Left ventricle myocardium inferior (tissue), 1 donor: ENCODE measurements at places on chromosomes 2 and 18.

DNA sequence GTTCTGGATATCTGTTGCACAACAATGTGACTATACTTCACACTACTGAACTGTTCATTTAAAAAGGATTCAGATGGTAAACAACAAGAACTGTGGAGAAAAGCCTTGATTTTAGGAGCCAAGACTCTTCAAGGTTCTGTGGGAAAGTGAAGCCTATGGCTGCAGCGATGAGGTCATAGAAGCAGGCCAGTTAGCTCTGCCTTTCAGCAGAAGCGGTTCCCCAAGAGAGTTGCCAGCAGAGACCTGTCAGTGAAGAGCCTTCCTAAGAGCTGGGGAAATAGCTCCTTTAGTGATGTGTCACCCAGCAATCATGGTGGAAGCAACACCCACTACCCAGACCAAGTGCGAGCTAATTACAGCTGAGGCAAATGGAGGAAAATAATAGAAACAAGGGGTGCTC is 346.5 kb upstream of the ETAA1 start:
- DNase-seq: no peak

- DNase-seq: no peak
These were observed 172.6 kb upstream of the BCL2L11 start for GRCh38 chr2:110948027-110948674.

GRCh38 chr2:172211512-172211911 is 108.8 kb upstream of the DLX2 start:
- no peak for DNase-seq

DNA sequence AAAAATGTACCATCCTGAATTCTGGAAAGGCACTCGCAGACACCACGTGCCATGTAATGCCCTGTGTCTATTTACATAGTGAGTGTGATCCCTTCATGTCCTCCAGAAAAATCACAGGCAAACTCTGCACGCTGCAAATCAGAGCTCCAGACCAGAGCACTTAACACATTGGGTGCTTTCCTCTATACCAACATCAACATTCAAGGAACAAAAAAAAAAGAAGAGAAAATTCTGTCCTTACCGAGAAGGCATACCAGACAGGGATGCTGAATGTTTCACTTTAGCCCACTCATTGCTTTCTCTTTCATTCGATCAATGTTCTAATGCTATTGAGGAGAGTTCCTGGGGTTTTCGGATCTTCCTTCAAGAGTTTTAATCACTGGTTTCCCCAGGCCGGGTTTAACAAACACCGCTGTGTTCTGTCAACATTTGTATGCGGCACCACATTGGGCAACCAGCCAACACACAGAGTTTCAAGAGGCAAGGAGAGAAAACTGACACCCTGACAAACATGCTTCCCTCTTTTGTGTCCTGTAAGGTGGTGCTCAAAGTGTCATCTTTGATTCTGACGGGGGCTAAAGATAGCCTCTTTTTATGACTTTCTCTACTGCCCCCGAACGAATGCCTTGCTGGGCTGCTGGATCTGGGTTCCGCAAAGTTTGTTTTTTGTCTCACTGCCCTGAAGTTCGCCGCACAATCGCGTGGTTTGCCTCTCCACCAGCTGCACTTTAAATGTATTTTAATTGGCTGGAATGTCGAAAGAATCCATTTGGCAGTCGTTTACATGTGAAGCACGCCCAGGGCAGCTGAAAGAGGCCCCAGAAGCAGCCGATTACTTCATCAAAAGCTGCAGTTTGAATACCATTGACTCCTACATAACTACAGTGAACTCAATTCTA is 106.4 kb upstream of the NCKAP5 start:
- peak; percentile 38 for DNase-seq

GRCh38 chr2:18149660-18150246 is 271.3 kb downstream of the KCNS3 start:
- DNase-seq: no peak

GRCh38 chr2:75456825-75457224 is 103.9 kb downstream of the EVA1A start:
- no peak for DNase-seq

- DNase-seq: no peak
These were observed 112.8 kb downstream of the ADCYAP1 start for GRCh38 chr18:1017227-1018058.

- no peak for DNase-seq
These were observed 52.8 kb upstream of the TGIF1 start for GRCh38 chr18:3397031-3397750.

DNA sequence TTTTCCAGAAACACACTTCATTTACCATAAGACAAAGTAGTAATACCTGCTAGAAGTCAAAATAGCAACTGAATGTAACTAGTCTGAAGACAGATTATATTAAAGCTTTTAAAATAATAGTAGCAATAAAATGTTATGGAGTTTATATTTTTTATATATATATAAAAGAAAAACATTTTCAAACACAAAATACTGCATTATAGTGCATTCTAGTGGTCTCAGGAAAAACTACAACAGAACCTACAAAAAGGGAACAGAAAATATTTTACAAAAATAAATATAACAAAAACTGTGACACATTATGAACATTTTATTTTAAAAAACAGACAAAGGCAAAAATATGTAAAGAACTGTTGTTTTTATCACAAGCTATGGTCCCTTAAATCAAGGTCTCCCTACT is 48.0 kb downstream of the STRN start:
- DNase-seq: no peak

- DNase-seq: no peak
These were observed 661 bp upstream of the MGAT5 start for GRCh38 chr2:134253117-134253704.

DNA sequence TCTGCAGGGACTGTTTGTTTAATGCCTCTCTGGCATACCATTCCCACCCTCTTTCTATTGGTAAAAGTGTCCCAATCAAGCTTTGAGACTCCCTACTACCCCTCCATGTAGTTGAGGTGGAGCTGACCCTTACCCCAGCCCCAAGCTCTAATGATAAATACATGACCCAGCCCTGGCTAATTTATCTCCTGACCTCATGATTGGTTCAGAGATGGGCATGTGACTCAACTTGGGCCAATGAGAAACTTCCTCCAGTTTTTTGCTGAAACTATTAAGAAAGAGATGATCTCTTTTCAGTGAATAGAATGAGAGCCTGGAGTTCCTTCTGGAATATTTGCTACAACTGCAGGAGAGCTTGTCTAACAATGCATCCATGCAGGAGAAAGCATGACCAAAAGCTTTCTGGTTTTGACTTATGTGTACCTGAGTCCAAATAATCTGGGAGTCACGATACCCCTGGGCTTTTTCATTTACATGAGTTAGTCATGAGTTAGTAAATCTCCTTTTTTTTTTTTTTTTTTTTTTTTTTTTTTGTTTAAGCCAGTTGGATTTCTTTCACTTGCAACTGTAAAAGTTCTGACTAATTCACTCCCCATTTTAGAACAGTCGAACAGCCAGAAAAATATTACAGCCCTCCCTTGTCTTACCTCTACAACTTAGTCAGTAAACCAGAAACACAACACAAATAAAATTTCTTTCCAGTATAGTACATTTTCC is 66.5 kb upstream of the TLK1 start:
- no peak for DNase-seq

GRCh38 chr2:195470622-195471021 is 186.4 kb upstream of the SLC39A10 start:
- DNase-seq: no peak

- DNase-seq: no peak
These were observed 141.4 kb downstream of the MBP start for GRCh38 chr18:76991021-76991688.

GRCh38 chr2:160701822-160702221 is 208.2 kb upstream of the RBMS1 start:
- DNase-seq: no peak

DNA sequence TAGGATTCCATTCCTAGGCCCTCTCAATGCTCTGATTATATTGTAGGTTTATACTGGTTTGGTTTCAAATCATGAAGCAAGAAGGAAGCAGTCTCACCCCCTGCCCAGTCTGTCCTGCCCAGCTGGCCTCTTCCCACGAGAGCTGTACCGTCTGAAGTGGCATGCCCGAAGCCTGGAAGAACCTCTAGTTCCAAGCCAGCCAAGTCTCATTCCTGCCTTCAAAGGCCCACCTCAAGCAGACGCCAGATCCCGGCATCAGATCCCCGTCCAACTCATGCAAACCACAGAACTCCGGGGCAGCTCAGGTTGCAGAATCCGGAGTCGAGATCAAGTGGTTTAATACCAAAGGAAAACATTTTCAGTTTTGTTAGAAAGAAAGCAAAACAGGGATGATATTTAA is 234.4 kb downstream of the LPIN1 start:
- no peak for DNase-seq

DNA sequence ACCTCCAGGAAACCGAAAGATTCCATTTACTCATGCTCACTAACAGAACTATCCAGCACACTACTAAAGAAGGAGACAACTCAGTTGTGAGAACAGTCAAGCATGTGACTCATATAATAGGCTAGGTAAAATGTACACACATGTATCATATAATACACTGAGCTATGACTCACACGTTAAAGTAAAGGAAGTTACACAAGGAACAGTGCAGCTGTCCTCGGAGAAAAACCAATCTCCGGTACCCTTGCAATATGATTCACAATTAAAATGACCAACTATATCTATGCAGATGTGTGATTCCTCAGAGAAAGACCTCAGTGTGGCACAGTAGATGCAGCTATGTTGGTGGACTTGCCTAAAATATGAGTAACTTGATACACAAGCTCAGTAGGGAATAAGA is 76.5 kb downstream of the STRN start:
- DNase-seq: no peak

GRCh38 chr18:44536046-44536445 is 144.6 kb upstream of the SETBP1 start:
- no peak for DNase-seq

GRCh38 chr2:160224060-160224459 is 24.0 kb upstream of the ITGB6 start:
- DNase-seq: no peak

GRCh38 chr2:199704358-199705238 is 146.4 kb downstream of the FTCDNL1 start:
- DNase-seq: no peak

- no peak for DNase-seq
These were observed 90.1 kb upstream of the MCFD2 start for GRCh38 chr2:47005687-47006086.

- DNase-seq: peak; percentile 55
These were observed 138.3 kb upstream of the ID2 start for GRCh38 chr2:8543383-8544170.

- no peak for DNase-seq
These were observed 142.4 kb downstream of the EN1 start for GRCh38 chr2:118705032-118705431.

DNA sequence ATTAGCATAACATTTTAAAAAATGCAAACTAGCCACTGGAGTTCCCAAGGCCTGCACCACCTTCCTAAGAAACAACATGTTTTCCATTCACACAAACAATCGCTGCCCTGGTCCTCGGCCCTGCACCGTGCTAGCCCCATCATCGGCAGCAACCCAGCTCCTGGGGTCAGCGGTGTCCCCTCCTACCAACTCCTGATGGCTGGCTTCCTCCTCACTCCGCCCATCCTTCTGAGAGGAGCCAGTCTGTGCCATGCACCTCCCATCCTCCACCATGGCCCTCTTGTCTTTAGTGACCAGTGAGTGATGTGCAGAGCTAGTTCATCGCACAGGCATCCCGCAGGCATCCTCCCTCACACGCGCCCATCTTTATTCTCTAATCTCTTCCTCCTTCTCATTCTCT is 81.9 kb downstream of the LONRF2 start:
- no peak for DNase-seq

DNA sequence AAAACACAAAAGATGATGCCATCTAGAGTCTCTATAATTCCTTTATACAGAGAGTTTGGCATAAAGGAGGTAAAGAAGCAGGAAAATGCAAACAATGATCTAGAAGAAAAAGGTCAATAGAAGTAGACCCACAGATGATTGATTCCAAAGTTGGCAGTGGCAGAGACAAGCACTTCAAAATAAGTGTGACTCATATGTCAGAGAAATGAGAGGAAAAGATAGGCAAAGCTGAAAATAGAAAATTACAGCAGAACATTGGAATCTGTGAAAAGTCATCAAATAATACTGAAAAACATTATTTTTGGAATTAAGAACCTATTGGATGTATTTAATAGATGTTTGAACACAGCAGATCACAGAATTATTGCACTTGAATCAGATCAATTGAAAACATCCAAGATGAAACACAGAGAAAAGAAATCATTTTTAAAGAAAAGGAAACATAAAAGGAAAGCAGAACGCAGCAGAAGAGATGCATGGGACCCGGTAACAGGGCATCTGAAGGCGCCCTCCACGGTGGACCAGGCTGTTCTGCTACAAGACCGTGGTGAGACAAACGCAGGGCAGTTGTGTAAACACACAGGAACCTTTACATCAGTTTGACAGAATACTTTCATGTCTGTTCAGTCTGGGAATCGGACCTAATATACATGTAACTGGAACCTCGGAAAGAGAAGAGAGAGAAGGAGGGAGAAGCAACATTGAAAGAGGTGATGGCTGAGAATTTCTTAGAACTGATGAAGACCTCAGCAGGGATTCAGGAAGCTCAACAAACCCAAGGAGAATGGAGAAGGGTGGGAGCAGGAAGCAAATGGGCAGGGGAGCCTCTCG is 74.6 kb upstream of the GPC1 start:
- no peak for DNase-seq

DNA sequence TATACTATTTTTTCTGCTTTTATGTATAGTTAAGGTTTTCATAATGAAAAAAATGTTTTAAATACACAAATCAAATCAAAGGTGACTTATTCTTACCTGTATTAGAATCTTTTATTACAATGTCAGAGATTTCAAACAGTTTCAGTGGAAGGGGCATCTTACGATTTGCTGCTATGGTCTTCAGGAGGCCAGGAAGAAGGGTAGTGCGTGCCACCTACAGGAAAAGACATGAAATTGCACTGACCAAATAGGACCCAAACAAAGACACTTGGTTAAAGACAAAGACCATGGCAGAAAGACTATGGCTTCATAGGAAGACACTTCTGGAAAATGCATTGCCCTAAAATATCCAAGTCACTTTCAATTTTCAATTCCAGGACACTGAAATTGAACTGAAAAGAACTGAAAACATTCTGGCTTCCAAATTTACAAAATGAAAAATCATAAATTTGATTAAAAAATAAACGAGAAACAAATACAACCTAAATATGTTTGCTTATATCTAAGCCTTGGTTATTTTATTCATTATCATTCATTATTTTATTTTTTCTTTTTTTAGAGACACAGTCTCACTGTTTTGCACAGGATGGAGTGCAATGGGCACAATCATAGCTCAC is 42.1 kb downstream of the FARSB start:
- no peak for DNase-seq

GRCh38 chr18:67243799-67244587 is 272.5 kb downstream of the DSEL start:
- no peak for DNase-seq
